Stimulated activated naive CD4-positive, alpha-beta T cell treated with Interleukin-2 at 50 U/mL for 16 hours (primary cell): ENCODE measurements at places on chromosomes 12 and 14.

DNA sequence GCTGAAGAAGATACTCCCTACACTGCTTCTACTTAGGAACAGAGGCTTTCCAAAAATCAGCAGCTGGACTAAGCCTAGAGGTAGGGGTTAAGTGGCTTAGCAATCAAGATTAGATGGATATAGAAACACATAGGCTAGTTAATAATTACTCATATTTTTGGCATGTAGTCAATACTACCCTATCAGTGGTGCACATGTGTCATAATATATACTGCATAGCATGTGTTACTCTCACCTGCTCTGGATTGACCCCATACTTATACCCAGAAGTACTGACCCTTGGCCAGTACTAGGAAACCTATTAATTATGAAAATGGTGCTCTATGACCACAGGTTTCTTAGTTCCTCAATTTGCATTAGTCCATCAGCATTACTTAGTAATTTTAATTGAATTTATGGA, 528.4 kb upstream of the LMO3 start:
- no peak for DNase-seq

- no peak for DNase-seq
Measured at GRCh38 chr12:68148261-68148951, 11.1 kb downstream of the IFNG start.

DNA sequence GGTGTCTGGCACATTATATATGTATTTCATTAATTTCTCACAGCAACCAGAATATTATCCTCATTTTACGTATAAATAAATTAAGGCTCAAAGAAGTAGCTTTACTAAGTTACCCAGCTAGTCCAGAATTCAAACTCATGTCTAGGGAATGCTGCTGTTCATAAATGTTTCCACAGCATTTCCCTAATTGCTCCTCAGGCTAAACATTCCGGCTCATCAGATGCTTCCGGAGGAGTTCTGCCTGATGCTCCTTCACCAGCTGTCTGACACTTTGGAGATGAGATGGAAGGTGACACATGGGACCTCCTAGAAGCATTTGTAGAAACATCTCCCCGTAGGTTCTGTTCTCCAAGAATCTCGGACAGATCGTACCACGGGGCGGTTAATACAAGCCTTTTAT, 12.1 kb downstream of the KRT85 start:
- DNase-seq = no peak

- DNase-seq = no peak
Measured at GRCh38 chr14:52797653-52798052, 6.2 kb upstream of the GNPNAT1 start.

GRCh38 chr12:51225771-51226170, 7.9 kb upstream of the POU6F1 start:
- DNase-seq = no peak

DNA sequence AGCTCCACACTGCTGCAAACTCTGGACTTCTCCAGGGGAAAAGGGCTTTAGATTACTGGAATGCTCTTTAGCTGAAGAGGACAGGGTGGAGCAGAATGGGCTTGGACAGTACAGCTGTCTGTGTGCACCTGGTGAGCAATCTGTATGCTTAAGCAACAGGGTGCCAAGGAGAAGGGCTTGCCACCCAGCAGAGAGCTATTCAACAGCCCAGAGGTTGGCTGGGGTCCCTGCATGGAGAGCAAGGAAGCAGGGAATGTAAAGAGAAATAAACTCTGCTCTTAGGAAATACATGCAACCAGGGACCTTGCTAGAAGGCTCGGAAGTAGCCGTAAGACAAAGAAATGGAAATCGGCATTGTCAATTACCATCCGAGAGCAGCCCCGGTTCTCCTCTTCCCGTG, 53.0 kb upstream of the CORO1C start:
- DNase-seq = no peak

DNA sequence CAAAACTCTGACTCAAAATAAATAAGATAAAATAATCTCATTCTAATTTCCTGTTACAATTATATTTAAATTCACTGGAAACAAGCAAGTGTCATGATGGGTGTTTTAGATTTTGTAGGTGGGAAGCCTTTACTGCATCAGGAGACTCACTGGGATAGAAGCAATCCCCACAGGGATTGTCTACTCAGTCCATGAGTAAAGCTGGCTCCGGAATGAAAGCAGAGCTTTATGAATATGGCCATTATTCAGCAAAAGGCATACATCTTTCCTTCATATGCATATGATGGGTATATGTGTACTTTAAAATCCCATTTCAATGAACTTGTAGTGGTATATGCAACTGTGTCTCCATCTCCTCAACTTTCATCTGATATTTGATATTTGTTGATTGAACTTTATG, 25.4 kb upstream of the PPM1H start:
- DNase-seq = no peak
